Vein endothelial cell (primary cell): ENCODE measurements at places on chromosomes 7 and 10. TPM values are rescaled to one million over a fixed set of nuclear protein-coding genes. Genes with fewer than 3 reads are reported as not detected.

Gene ADARB2
- under 0.01 TPM in 1 of 2 replicates, not detected in the other for total RNA-seq

Gene CPEB3
- total RNA-seq: 1.8 and 2.0 TPM in 2 replicates

Gene AMPH
- 0.10 TPM in 1 of 2 replicates, not detected in the other for total RNA-seq

Gene DUSP5
- total RNA-seq: 16.1 and 18.6 TPM in 2 replicates

Gene LIPF
- not detected in 2 replicates for total RNA-seq

Gene MRPL32
- 46.6 and 55.2 TPM in 2 replicates for total RNA-seq

Gene SORBS1
- total RNA-seq: 1.1 and 1.6 TPM in 2 replicates

Gene ORC5
- 18.6 and 30.1 TPM in 2 replicates for total RNA-seq

Gene WNT16
- not detected in 2 replicates for total RNA-seq

Gene FLNC
- 182 and 242 TPM in 2 replicates for total RNA-seq

Gene ZNF239
- total RNA-seq: 1.1 and 2.6 TPM in 2 replicates

Gene SLC26A4
- total RNA-seq: 3.5 and 4.9 TPM in 2 replicates

Gene COL13A1
- 13.1 and 16.7 TPM in 2 replicates for total RNA-seq

Gene SNX10
- 0.65 and 2.3 TPM in 2 replicates for total RNA-seq

Gene SEMA3C
- 0.33 and 0.38 TPM in 2 replicates for total RNA-seq
